ENCODE measurements at places on chromosomes 11 and 22. TPM values are rescaled to one million over a fixed set of nuclear protein-coding genes. Genes with fewer than 3 reads are reported as not detected.

GRCh38 chr11:21396342-21397008 is 727.1 kb downstream of the NELL1 start:
- DNase-seq = no peak

- no peak for DNase-seq
These were observed 911.9 kb downstream of the METTL15 start for GRCh38 chr11:29019960-29020683.

GRCh38 chr22:32823024-32823730 is 21.7 kb downstream of the TIMP3 start:
- DNase-seq = no peak

Gene DEUP1
- 0.59 TPM for total RNA-seq

Gene GRAMD4
- total RNA-seq = 24.9 TPM

- DNase-seq = peak; percentile 57
These were observed 40.4 kb upstream of the AKIP1 start for GRCh38 chr11:8870411-8871170.

DNA sequence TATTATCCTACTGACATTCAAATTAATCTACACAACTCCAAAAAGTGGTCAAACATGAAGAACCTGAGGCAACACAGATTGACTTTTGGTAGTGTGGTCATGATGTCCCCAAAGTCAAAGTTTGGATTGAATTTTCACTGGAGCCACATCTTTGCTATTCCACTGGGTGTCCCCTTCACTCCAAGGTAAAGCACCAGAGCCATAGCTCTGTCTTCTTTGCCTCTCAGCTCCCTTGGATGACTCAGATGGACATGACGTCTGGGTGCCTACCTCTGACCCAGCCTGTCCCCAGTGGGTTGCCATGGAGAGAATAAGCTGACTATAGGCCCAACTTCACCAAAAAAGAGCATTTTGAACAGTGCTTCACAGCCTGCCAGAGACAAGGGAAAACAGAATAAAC is 57.4 kb upstream of the ARHGAP42 start:
- DNase-seq = no peak

DNA sequence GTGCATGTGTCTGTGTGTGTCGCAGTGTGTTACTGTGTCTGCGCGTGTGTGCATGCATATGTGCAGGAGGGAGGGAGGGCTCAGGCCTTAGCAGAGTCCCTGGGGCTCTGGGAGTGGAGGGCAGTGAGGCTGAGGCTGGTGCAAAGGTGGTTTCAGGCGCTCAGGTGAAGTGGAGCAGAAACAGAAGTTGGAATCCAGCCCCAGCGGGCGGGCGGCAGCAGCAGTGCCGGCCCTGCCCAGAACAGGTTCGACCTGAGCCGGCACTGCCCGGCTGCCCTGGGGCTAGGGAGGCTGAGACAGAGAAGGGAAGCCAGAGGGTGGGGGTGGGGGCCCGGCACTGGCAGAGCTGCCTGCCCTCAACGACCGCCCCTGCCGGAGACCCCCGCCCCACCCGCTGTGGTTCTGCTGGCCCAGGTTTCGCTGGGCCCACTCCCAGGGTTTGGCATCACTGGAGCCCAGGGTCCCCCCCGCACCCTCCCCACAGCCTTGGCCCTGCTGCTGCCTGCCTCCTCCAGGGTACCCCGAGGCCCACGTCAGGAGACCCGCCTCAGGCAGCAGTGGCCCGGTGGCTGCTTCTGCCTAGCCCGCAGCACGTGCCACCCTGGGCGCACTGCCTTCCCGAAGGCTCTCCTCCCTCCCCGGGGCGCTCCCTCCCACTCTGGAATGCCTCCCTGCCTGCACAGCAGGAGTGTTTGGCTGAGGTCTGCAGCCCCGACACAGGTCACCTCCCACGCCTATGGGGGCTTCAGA is 13.3 kb downstream of the ASCL2 start:
- no peak for DNase-seq

DNA sequence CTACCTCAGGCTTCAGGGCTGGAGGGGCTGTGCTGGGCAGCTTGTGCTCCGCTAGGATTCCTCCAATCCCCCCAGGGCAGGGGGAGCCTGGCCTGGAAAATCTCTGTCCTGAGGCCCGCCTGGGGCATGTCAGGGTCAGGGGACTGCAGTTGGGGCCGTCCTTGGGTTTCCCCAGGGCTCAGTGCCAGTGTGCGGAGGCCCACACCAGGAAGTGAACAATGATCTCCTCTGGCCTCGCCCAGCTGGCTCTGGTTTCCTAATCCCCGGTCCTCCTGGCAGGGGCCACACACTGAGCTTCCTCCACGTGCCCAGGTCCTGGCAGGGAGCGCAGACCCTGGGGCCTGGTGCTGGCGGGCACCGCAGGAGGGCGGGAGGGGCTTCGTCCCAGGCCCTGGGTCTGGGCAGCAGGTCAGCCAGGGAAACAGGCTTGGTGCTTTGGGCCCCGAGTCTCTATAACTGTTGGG is 1.4 kb upstream of the MUC2 start:
- DNase-seq = no peak

DNA sequence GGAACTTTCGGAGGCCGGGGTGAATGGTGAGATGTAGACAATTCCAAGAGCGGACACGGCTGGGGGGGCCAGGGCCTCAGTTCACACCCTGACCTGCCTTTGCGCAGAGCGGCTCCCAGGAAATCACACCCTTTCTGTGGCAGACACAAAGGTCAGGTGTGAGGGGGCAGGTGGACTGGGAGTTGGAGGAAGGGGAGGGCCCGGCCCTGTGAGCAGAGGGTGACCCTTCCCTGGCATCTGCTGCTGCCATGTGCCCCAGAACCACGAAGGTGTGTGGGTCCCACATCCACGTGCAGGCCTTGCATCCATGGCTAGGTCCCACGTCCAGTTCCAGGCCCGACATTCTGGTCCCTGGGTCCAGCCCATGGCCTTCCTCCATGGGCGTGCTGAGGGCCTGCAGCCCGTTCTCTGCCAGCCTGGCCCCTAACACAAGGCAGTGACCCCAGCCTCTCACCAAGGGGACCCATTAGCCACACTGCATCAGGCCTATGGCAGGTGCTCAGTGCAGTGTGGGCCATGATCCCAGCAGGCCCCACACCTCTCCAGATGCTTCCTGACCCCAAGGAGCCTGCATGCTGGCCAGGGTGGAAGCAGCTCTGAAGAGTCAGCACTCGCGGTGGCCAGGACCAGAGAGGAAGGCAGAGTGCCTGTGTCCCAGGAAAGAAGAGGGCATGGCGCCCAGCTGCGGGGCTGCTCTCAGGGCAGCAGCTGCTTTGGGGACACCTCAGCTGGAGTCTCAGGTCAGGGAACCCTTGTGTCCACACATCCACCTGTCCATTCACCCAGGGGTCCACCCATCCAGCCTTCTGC is 18.9 kb upstream of the PIM3 start:
- no peak for DNase-seq

- peak; percentile 53 for DNase-seq
These were observed 6.2 kb downstream of the PANX1 start for GRCh38 chr11:94134651-94135512.

DNA sequence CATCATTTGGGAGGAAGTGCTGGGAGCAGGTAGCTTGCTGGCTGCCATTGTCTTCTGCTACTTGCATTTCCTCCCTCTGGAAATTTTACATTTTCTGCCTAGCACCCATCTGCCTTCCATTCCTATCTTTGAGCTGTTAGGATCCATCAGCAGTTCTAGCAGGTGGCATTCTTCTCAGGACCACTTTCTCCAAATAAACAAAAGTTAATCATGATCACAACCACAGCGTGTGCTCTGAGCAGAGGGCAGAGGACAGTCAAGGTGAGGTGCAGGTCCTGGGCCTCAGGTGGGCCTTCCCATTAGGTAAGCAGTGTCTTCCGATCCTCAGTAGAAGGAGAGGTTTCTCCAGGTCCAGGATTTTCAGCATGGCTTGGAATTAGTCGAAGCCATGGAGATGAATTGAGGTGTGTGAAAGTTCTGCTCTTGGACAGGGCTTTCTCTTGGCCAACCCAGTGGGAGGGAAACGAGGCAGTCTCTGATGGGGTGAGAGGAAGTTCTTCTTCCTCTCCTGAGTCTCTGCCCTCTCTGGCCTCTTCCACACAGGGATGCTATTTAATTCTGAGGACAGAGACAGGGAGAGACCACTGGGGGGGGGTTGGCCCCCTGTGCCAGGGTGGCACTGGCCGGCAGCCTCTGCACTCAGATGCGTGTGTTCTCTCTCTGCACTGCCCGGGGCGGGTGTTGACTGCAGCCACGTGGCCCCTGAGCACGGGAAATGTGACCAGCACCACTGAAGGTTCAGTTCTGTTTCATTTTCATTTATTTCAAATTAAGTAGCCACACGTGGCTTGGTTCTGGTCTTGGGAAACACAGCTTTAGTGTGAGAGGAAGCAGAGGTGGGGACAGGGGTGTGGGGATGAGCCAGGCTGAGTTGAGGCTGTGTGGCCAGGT is 170.8 kb downstream of the TBC1D22A start:
- DNase-seq = no peak

- no peak for DNase-seq
These were observed 27.7 kb upstream of the RAB1B start for GRCh38 chr11:66240781-66241136.

Gene KCNE3
- 3.9 TPM for total RNA-seq

Gene MS4A4A
- total RNA-seq = 13.8 TPM

Gene RABL2B
- 8.7 TPM for total RNA-seq

DNA sequence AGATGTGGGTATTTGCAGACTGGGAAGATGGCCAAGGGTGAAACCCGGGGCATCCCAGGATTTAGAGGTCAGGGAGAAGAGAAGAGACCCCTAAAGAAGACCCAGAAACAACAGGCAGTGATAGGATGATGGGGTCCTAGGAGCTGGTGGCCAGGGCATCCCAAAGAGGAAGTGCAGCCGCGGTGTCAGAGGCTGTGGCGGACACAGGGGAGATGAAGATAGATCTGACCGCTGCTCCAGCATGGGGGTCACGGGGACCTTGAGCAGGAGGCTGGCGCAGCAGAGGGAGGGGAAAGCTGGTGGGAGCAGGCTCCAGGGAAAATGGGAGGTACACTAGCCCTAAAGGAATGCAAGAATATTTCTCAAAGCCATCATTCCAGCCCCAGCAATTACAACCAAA is 47.3 kb downstream of the CTTN start:
- no peak for DNase-seq

DNA sequence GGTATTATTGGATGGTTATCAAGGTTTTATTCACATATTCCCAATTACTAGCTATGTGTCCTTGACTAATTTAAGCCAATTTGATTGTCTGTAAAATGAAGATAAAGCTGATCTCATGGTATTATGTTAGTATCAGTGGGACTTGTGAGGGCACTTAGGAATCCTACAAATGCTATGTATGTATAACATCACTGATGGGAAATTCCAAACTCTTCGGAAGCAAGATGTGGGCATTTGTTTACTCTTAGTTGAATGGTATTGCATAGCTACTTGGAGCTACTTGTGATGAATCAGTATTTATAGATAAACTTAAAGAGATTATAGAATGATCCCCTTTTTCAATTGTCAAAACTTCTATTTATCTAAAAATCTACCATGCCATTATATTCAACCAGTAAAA is 239.9 kb downstream of the CNTN5 start:
- no peak for DNase-seq

Gene PLAAT5
- 8.2 TPM for total RNA-seq

GRCh38 chr11:1275021-1275420 is 34.4 kb downstream of the TOLLIP start:
- DNase-seq = no peak
